ENCODE measurements at places on chromosomes 12 and 14.

DNA sequence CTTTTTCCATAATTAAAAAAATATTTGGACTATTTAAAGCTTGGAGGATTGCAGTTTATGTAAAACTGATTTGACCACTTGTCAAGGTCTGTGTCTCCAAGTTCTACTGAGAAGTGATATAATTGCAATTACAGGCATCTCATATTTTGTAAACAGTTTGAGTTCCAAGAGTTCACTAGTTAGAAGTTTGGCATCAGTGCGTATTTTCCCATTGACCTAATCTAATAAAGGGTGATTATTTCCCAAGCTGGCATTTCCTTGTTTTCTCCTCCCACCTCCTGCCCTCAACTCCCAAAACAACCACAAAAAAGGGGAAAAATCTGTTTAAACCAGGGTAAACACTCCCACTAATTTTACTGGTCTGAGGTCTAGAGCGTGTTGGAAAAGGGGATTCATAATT is 3.0 kb upstream of the MYF6 start:
- DNase-seq = no peak

GRCh38 chr14:76446921-76447320 is 71.0 kb downstream of the ESRRB start:
- no peak for DNase-seq

GRCh38 chr14:67358924-67359774 is 455 bp downstream of the ATP6V1D start:
- DNase-seq = no peak

GRCh38 chr12:70660620-70661219 is 23.5 kb upstream of the PTPRB start:
- no peak for DNase-seq

DNA sequence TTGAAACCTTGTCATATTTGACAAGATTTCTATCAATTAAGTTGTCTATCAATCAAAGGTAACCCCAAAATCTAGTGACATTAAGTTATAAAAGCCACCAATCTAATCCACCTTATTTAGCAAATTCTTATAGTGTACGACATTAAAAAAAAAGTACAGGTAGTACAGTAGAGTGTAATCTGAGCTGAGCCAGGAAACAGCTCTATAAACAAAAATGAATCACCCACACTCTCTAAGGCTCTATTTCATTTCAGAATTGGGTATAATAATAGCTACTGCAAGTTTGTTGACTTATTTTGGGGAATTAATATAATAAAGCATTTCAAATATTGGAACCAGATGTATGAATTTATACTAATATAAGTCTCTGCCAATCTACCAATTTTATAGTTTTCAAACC is 342.4 kb upstream of the FLRT2 start:
- DNase-seq = no peak

- DNase-seq = no peak
Observed at GRCh38 chr12:110590059-110590458, 6.9 kb upstream of the PPTC7 start.

DNA sequence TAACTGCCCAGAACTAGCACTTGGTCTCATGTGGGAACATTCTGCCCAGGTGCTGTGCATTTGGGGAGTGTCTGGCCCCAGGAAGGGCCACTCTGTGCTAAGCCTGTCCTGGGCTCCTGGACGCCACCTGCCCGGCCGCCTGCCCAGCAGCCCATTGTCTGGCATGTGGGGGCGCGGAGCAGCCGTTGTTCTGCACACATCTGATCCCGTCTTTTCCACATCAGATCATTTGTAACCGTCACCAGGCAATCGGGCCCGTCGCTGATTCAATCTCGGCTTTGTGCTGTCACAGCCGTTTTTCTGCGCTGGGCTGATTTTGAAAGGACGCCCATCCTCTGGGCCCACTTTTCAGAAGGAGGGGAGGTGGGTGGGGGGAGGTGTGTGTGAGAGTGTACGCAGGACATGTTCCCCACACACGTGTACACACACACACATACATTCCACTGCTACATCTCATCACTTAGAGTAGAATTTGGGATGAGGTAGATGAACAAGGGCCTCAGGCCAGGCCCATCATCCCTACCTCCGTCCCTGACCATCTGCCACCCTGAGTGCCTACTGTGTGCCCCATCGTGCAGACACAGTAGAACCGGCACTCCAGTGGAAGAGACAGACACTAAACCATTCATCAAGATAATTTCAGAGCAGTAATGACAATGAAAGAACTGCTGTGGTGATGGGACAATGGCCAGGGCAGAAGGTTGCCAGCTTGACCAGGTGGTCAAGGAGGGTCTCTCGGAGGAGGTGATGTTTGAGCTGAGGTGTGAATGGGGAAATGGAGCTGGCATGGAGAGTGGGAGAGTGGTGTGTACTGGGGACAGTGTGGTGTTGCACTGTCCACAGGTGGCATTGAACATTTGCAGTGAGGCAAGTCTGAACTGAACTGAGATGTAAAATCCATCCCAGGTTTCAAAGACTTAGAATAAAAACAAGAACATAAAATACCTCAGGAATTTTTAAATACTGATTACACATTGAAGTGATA is 19.0 kb downstream of the FAM222A start:
- DNase-seq = no peak

- no peak for DNase-seq
Observed at GRCh38 chr12:11812586-11813437, 163.3 kb downstream of the ETV6 start.

GRCh38 chr12:53096089-53096741 is 1.3 kb upstream of the IGFBP6 start:
- no peak for DNase-seq

DNA sequence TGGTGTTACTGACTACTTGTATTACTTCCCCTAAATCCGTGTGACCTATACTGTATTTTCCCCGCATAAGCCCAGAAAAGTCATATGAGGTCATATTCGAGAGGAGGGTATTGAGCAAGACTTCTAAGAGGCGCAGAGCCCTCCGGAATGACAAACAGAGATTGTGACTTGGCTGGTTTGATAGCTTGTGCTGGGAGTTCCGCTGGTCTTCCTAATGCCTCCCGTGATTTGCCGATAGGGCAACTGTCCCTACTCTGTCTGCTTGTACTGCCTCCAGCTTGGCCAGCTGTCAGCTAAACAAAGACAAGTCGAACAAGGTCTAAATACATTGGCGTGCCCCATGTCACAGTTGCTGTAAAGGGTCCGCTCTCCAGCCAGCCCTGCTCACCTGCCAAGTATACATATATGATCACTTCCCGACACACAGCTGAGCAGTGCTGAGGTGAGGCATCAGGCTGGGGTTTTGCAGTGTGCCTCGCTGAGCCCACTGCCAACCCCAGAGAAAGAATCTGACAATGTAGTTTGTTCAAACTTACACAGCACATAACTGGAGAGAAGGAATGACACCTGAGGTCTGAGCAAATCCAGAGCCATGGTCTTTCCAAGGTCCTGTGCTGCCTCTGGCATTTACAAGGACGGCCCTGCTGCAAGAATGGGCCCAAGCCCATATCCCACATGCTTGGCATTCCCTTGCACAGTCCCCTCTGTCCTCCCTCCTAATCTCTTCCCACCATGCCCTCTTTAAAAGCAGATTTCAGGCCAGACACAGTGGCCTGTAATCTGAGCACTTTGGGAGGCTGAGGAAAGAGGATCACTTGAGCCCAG is 23.7 kb downstream of the LGMN start:
- no peak for DNase-seq

Measured in brain pericyte (primary cell).